Thoracic aorta (tissue), 2 donors: ENCODE measurements at places on chromosomes 16 and 17. TPM values are rescaled to one million over a fixed set of nuclear protein-coding genes. Genes with fewer than 3 reads are reported as not detected.

DNA sequence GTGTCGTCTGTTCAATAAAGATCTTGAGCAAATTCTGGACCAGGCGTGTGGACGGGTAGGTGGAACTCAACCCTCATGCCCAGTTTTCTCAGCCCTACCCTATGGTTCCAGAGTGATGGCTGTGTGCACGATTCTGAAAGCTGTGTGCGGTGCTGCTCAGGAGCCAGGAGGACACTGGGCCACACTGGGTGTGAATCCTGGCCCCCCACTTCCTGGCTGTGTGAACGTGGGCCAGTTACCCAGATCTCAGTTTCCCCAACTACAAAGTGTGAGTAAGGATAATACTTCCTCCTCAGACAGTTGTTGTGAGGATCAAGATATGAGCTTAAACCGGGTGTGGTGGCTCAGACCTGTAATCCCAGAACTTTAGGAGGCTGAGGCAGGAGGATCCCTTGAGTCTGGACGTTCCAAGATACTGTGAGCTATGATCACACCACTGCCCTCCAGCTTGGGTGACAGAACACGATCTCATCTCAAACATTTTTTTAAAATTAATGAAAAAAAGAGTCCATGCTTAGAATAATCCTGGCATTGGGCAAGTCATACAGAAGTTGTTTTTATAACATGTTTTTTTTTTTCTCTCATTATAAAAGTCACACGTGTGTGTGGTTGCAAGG is 14.7 kb upstream of the MPRIP start:
- H3K36me3 ChIP-seq: no peaks in the 10 kb centered on the region
- no peaks in the 10 kb centered on the region for H3K27me3 ChIP-seq
- H3K4me3 ChIP-seq: no peak overlapping the region

DNA sequence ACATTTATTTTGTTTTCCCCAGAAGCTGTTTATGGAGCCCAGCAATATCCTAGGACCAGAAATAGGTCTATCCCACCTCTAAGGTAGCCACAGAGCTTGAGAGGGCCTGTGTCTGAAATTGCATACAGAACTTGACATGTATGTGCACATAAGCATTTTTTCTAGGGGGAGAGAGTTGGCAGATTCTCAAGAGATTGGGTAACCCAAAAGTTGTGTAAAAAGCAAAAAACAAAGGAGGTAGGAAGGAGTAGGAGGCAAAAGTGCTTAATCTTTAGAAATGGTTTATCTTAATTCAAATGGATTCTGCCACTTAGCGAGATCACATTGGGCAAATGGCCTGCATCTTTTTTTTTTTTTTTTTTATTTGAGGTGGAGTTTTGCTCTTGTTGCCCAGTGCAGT is 3.5 kb downstream of the PLK1 start:
- H3K36me3 ChIP-seq: peaks cover 3% of the 10 kb centered on the region
- H3K27ac ChIP-seq: no peak overlapping the region
- no peak overlapping the region for H3K4me3 ChIP-seq
- no peaks in the 10 kb centered on the region for H3K27me3 ChIP-seq

DNA sequence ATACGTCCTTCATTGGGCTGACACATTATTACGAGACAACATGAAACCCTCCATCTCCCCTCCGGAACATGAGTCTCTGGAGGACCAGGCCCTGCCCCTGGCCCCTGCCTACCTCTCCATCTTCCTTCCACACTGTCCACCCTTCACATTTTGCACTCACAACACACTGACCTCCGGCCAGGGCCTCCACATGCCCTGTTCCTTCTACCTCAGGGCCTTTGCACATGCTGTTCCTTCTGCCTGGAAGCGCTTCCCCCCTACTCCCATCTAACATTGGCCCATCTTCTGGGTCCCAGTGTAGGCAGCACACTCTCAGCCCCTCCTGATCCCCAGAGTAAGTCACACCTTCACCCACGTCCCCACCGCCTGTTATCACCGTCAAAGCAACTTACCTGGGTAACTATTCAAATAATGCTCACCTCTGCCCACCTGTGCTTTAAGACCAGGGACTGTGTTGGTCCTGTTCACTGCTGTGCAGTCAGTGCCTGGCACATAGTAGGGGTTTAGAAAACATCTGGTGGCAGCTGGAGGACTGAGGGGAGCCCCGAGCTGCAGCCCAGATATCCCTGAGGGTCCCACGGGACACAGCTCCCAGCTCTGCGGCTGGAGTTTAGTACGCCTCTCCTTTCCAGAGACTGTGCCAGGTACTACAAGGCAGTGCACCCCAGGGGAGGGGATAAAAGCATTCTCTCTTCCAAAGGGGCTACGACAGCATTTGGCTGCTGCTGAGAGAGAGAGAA is 27.2 kb downstream of the RPH3AL start:
- H3K27ac ChIP-seq: no peak overlapping the region
- H3K27me3 ChIP-seq: no peaks in the 10 kb centered on the region
- no peaks in the 10 kb centered on the region for H3K4me1 ChIP-seq
- DNase-seq: no peak
- H3K36me3 ChIP-seq: no peaks in the 10 kb centered on the region

- no peak for DNase-seq
- H3K27me3 ChIP-seq: no peaks in the 10 kb centered on the region
- no peaks in the 10 kb centered on the region for H3K4me1 ChIP-seq
- no peaks in the 10 kb centered on the region for H3K36me3 ChIP-seq
- no peak overlapping the region for H3K4me3 ChIP-seq
These were observed 90.6 kb upstream of the HAS3 start for GRCh38 chr16:69014811-69015210.

- peaks cover 10% of the 10 kb centered on the region for H3K4me1 ChIP-seq
- H3K27me3 ChIP-seq: no peaks in the 10 kb centered on the region
- no peak overlapping the region for H3K27ac ChIP-seq
- H3K4me3 ChIP-seq: no peak overlapping the region
- no peak for DNase-seq
These were observed 1033.6 kb downstream of the CDH8 start for GRCh38 chr16:61002479-61003204.

- H3K4me1 ChIP-seq: peaks cover 5% of the 10 kb centered on the region
- DNase-seq: peak; percentile 9
- H3K4me3 ChIP-seq: no peak overlapping the region
- peak overlapping the region; percentile 26 for H3K27ac ChIP-seq
These were observed 5.8 kb downstream of the WIPF2 start for GRCh38 chr17:40224718-40225550.

DNA sequence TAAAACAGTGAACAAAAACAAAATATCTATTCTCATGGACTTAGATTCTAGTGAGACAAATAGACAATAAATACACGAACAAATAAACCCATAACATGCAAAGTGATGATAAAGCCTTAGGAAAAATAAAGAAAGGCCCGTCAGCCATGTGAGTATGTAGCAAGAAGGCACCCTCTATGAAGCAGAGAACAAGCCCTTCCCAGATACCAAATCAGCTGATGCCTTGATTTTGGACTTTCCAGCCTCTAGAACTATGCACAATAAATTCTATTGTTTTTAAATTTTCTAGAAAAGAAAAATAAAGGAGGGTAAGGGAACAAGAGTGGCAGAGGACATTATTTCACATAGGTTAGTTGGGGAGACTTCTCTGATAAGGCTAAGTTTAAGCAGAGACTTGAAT is 40.7 kb upstream of the SMURF2 start:
- H3K27ac ChIP-seq: no peak overlapping the region
- H3K36me3 ChIP-seq: no peaks in the 10 kb centered on the region
- H3K4me1 ChIP-seq: peaks cover 10% of the 10 kb centered on the region
- no peak overlapping the region for H3K4me3 ChIP-seq
- DNase-seq: no peak

DNA sequence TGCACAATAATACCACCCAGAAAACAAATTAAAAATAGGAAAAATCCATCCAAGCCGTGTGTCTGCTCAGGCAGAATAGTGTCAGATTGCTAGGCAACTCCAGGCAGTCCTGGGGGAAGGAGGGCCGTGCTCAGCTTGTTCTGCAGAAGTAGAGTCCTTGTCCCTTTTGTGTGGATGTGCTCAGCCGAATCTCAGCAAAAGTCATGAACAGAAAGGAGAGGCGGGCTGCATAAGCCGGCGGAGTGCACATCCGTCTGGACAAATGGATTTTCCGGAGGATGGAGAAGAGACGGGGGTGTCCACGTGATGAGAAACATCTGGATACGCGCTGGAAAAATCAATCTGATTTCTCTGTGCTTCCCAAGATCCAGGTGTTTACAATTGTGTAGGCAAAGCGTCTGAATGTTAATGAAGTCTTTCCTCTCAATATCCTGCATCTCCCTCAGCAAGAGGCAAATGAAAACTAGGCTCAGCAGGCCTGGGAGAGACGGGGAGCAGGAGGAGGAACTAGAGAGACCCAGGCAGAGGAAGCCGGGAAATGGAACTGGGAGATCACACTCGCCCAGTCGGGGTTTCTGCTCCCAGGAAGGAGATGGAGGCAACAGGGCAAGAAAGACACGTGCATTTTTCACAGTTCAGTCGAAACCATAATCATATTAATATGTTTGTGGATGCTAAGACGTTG is 7.7 kb upstream of the RBFOX3 start:
- H3K4me1 ChIP-seq: no peaks in the 10 kb centered on the region
- H3K27me3 ChIP-seq: no peaks in the 10 kb centered on the region
- no peaks in the 10 kb centered on the region for H3K36me3 ChIP-seq
- H3K27ac ChIP-seq: no peak overlapping the region
- no peak overlapping the region for H3K4me3 ChIP-seq

DNA sequence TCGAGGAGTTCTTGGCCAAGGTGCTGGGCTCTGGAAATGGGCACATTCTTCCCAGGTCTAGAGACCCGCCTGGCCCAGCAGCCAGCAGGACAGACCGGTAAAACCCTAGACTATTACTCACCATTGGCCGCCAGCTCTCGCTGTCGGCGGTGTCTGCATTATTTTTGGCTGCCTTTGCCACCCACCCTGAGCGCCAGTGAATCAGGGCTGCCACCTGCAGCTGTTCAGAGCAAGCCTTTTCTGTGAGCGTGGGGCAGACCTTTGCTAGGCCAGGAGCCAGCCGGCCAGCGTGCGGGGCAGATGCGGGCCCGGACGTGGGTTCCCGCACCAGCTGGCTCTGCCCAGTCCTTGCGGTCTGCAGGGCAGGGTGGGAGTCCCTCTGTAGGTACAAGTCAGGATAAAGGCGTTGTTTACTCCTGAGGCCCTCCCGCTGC is 15.8 kb upstream of the CLEC18A start:
- H3K27me3 ChIP-seq: no peaks in the 10 kb centered on the region
- H3K27ac ChIP-seq: peak overlapping the region; percentile 96
- peak overlapping the region; percentile 42 for H3K4me3 ChIP-seq

DNA sequence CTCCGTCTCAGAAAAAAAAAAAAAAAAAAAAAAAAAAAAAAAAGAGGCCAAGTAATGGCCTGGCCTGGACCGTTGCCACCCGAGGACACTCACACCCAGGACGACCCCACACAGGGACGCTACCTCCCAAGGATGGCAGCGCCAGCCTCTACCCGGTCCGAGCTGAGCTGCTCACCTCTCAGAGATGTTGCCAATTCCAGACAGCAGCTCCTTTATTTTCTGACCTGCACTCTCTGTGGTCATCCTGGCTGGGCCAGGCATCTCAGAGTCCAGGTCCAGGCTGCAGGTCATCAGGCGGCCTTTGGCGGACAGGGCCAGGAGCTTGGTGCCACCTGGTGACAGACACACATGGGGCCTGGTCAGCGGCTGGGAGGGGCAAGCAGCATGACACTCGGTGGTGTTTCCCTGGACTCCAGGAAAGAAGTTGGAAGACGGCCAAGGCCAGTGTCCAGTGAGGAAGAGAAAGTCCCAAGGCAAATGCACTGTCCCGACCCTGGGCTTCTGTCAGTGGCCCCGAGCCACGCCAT is 3.1 kb downstream of the FAAP100 start:
- no peak overlapping the region for H3K27ac ChIP-seq
- H3K36me3 ChIP-seq: peaks cover 42% of the 10 kb centered on the region
- no peak overlapping the region for H3K4me3 ChIP-seq
- H3K27me3 ChIP-seq: no peaks in the 10 kb centered on the region
- no peak for DNase-seq

GRCh38 chr17:17120701-17121100 is 78.4 kb downstream of the MPRIP start:
- no peak for DNase-seq
- H3K36me3 ChIP-seq: no peaks in the 10 kb centered on the region
- peak overlapping the region; percentile 43 for H3K27ac ChIP-seq
- H3K4me1 ChIP-seq: peaks cover 61% of the 10 kb centered on the region

DNA sequence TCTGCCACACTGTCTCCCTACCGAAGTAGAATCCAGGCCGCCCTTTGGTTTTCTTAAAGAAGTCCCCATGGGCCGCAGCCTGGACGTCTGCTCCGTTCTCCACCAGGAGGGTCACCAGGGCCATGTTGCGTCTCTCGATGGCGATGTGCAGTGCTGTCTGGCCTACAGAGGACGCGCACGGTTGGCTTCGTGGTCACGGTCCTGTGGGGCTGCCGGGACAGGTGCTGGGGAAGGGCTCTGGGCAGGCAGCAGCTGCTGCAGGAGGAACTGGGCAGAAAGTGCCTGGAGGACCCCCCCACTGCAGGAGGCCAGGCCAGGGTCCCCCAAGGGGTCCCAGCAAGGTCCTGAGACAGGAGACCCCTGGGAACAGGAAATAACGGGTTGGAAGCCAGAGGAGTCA is 19.0 kb downstream of the TRPV1 start:
- DNase-seq: no peak
- H3K4me3 ChIP-seq: no peak overlapping the region
- H3K36me3 ChIP-seq: peaks cover 16% of the 10 kb centered on the region
- no peaks in the 10 kb centered on the region for H3K27me3 ChIP-seq
- H3K4me1 ChIP-seq: no peaks in the 10 kb centered on the region

DNA sequence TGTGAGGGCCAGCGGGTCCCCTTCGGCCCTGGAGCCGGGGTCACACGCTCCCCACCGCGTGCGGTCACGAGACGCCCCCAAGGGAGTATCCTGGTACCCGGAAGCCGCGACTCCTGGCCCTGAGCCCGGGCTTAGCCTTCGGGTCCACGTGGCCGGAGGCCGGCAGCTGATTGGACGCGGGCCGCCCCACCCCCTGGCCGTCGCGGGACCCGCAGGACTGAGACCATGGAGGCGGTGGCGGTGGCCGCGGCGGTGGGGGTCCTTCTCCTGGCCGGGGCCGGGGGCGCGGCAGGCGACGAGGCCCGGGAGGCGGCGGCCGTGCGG is at the start of gene NAGLU:
NAGLU (plus strand) TSS at position 194 of the 324 bp plus-strand sequence; CDS start at position 226, 32 bp downstream.
- peak; percentile 85 for DNase-seq
- H3K27ac ChIP-seq: peak within 1 kb of the TSS; percentile 82
- peak within 1 kb of the TSS; percentile 83 for H3K4me3 ChIP-seq
- H3K4me1 ChIP-seq: peaks cover 28% of the 10 kb centered on the region
- H3K36me3 ChIP-seq: peaks cover 18% of the 10 kb centered on the region

DNA sequence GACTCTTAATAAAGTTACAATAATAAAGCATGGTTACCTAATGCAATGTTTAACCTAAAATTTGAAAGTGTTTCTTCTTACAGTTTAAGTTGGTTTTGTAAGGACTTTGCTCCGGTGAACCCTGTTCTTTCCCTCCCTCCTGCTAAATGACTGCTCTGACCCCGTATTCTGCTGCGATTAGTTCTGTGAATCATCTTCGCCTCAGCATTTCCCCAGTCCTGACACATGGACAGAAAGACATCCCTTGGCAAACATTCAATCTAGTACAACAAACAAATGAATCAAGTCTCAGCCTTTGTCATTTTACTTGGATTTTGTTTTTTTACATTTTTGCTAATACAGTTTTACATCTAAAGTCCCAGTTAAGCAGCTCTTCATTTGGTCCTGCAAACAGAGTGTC is 15.4 kb downstream of the KCNJ2 start:
- H3K27me3 ChIP-seq: no peaks in the 10 kb centered on the region
- no peak overlapping the region for H3K27ac ChIP-seq
- no peak for DNase-seq
- no peak overlapping the region for H3K4me3 ChIP-seq
- H3K36me3 ChIP-seq: no peaks in the 10 kb centered on the region
- no peaks in the 10 kb centered on the region for H3K4me1 ChIP-seq

- no peak within 1 kb of the TSS for H3K27ac ChIP-seq
- no peaks in the 10 kb centered on the region for H3K27me3 ChIP-seq
- no peak for DNase-seq
- H3K36me3 ChIP-seq: no peaks in the 10 kb centered on the region
These were observed at the start of gene LRRC75A for GRCh38 chr17:16491703-16492612. Gene LRRC75A (minus strand): TSS chr17:16492193. CDS start chr17:16491990, 203 bp downstream.

Gene PIK3R6
- total RNA-seq: 1.5 TPM

Gene TBC1D3K
- total RNA-seq: not detected

Gene STUB1
- 145 TPM for total RNA-seq

Gene KRT15
- total RNA-seq: not detected

Gene KRT31
- not detected for total RNA-seq

Gene MPP3
- 32.8 TPM for total RNA-seq
